Stimulated activated CD4-positive, alpha-beta T cell treated with anti-CD3 and anti-CD28 coated beads, Interleukin-15, amount 100 ng/mL, for 48 hours (primary cell): ENCODE measurements at places on chromosomes 1 and 21.

DNA sequence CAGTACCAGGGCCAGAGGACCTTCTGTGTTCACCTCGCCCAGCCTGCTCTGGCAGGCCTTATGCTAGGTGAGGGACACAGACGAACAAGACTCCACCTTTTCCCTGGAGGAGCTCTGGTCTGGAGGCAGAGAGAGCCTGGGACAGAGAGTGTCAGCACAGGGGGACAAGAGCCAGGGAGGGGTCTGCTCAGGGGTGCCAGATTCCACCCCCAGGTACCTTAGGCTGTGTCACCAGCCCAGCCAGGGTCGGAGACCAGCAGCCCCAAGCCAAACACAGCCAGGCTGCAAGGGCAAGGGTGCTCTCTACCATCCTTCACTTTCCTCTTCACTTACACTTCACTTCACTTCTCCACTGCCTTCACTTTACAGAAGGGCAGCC is 4.3 kb upstream of the LRP8 start:
- DNase-seq, result no peak

GRCh38 chr1:156898161-156898566 is 4.6 kb downstream of the PEAR1 start:
- no peak for DNase-seq

DNA sequence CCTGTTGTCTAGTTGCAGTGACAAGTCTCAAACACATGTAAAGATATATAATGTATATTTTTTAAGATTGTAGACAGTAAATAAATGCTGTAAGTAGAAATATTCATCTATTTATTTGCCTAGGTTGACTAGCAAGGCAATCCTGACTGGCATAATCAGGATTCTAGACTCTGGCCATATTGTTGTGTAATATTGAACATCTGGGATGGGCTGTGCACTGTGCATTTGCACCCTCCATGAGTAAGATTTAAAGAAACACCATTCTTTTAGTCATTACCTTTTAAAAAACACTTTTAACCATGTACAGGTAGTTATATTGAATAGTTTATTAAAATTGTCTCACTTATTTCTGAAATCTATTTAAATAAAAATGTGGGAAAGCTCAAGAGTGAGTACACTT is 32.4 kb downstream of the RASAL2 start:
- no peak for DNase-seq

- no peak for DNase-seq
Measured at GRCh38 chr1:53567851-53568250, 108.7 kb downstream of the DMRTB1 start.

GRCh38 chr1:5819391-5820025 is 172.7 kb downstream of the NPHP4 start:
- DNase-seq, result no peak

DNA sequence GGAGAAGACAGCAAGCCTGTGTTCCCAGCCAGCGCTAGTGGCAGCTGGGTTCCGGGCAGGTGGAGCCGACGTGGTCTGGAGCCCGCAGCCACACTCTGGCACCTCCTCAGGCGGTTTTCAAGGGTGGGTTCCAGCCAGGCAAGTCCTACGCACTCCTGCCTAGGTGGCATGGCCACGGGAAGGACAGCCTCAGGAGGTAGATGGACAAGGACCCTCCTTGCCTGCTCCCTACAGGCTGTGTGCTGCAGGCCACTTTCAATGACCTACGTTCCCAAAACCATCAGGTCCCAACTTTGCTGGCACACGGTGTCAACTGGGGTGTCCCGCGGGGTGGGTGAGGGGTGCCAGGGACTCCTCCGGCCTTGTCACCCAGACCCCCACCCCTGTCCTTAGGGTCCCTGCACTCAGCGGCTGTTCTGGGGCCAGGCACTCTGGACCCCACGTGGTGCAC is 6.7 kb upstream of the PTGER3 start:
- DNase-seq, result no peak

GRCh38 chr1:164794356-164794755 is 235.4 kb downstream of the PBX1 start:
- no peak for DNase-seq

DNA sequence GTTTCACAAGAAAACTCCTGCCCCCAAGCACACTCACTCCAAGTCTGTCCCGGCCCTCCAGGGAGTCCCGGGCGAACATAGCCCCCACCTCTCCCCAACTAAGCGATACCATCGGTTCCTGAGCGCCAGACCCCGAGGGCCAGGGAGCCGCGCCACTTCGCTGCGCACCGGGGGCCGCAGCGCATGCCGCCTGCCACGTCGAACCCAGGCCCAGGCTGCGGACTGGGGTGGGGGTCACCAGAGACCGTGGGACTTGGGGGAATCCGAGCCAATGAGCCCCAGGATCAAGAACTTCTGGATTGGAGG is 801 bp downstream of the RSPO1 start:
- DNase-seq, result no peak
